Stimulated activated CD4-positive, alpha-beta T cell treated with anti-CD3 and anti-CD28 coated beads, Interleukin-1b, Interleukin-23, amount 100 ng/mL, for 24 hours (primary cell): ENCODE measurements at places on chromosomes 2 and 18.

DNA sequence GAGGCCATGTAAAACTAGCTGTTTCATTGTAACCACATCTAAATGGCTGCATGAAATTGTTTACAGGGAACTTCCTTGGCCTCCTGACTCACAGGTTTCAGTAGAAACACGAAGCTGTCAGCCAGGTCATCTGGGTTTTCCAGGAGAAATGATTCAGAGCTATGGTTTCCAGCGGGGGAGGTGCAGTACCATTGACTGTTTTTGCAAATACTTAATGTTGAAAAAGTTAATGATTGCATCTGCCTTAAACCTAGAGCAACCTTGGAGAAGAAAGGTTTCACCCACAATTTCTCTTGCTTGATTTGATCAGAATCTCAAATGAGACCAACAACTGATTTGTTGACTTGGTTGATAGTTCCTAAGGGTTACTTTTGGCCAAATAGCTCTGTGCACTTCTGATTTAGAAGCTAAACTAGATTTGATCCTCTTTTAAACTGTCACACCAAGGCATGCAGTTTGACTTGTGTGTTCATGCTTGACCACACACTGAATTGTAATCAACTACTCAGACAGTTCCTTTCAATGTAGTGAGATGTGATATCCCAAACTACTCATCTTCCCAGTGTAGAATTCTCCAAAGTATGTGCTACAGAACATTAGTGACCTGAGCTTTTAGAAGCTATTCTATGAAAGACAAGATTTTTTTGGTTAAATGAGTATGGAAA is 193.5 kb upstream of the CHST9 start:
- DNase-seq, result no peak

- no peak for DNase-seq
Measured at GRCh38 chr2:132521341-132521740, 104.7 kb downstream of the GPR39 start.

DNA sequence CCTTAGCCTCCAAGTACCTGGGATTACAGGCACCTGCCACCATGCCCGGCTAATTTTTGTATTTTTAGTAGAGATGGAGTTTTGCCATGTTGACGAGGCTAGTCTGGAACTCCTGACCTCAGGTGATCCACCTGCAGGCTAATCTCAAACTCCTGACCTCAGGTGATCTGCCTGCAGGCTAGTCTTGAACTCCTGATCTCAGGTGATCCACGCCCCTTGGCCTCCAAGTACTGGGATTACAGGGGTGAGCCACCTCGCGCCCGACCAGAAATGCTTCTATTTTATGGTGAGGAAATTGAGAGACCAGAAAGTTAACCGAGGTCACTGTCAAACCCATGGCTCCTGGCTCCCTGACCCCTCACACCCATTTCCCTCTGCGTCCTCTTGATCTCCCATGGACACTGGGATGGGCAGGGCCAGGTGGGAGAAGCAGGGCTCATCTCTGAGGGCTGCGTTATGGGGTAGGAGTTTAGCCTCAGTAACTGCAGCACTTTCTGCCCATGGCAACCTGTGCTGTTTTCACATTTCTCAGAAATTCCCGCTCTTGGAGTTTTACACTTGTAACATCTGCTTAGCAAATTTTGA is 210.0 kb downstream of the AGAP1 start:
- no peak for DNase-seq

- DNase-seq, result no peak
Measured at GRCh38 chr2:96815326-96816126, 542 bp upstream of the CNNM3 start.

GRCh38 chr2:230814616-230815015 is 50.1 kb upstream of the ITM2C start:
- DNase-seq, result no peak

- no peak for DNase-seq
Measured at GRCh38 chr2:47389692-47390091, 13.3 kb upstream of the MSH2 start.

DNA sequence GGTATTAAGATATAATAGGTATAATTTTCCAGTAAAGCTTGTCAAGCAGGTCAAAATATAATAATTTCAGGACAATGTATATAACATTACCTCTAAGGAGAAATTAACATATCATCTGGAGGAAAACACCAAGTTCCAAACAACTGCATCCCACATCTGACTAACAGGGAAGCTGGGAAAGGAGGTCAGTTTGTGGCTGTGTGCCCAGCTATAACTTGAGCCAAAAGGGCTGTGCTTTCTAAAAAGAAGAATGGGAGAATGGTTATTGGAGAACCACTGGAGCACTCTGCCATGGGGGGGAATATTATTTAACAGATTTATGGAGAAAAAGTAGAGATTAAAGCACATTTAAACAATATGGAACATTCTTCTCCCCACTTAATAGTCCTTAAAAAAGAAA is 390.6 kb upstream of the PKDCC start:
- no peak for DNase-seq

- DNase-seq, result no peak
Measured at GRCh38 chr2:151610310-151610709, 124.0 kb downstream of the NEB start.

DNA sequence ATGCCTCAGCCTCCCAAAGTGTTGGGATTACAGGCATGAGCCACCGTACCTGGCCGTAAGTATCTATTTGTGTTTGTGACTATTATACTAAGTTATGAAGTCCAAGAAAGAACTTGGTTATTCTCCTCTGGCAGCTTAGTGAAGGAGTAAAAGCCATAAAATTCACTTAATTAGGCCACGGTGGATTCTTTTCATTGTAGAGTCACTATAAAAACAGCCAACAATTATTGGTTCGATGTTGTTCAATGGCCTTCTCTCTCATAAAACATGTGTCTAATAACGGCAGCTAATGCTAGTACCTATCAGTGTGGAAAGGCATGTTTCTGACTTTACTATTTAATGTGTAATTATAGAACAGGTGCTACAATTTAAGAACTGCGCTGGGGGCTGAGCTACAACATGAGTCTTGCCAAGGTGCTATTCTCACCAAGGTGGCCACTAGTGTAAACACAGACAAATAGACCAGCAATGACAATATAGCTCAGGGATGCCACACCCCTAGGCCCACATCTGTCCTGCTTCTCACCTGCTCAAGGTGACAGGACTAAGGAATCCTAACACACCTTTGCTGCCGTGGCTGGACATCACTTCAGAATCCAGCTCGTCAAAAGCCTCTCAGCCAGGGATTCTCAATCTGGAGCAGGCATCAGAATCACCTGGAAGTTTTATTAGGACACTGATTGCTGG is 17.2 kb downstream of the ATP8B1 start:
- DNase-seq, result no peak
